Bronchus fibroblast of lung (primary cell): ENCODE measurements at places on chromosomes 7 and 10. TPM values are rescaled to one million over a fixed set of nuclear protein-coding genes. Genes with fewer than 3 reads are reported as not detected.

ABCF2 gene
- 63.2 and 67.9 TPM in 2 replicates for total RNA-seq

ZC3HAV1L gene
- 3.9 and 4.6 TPM in 2 replicates for total RNA-seq

GDF2 gene
- not detected in 2 replicates for total RNA-seq

NEBL gene
- 1.2 and 1.3 TPM in 2 replicates for total RNA-seq

MKI67 gene
- 34.0 and 35.1 TPM in 2 replicates for total RNA-seq

OR2A42 gene
- total RNA-seq: not detected in 2 replicates

HGF gene
- total RNA-seq: 30.3 and 35.1 TPM in 2 replicates

GNGT1 gene
- total RNA-seq: not detected in 2 replicates

RBM20 gene
- under 0.01 TPM in 2 replicates for total RNA-seq

HOXA7 gene
- total RNA-seq: 3.9 and 4.2 TPM in 2 replicates

CCSER2 gene
- total RNA-seq: 8.8 and 14.1 TPM in 2 replicates

HOXA2 gene
- total RNA-seq: 1.3 and 1.5 TPM in 2 replicates

OR2A5 gene
- total RNA-seq: not detected in 2 replicates

STEAP1B gene
- 23.0 and 24.7 TPM in 2 replicates for total RNA-seq

SSBP1 gene
- total RNA-seq: 226 and 265 TPM in 2 replicates
